Activated naive CD4-positive, alpha-beta T cell (primary cell): ENCODE measurements at places on chromosomes 1 and 21.

DNA sequence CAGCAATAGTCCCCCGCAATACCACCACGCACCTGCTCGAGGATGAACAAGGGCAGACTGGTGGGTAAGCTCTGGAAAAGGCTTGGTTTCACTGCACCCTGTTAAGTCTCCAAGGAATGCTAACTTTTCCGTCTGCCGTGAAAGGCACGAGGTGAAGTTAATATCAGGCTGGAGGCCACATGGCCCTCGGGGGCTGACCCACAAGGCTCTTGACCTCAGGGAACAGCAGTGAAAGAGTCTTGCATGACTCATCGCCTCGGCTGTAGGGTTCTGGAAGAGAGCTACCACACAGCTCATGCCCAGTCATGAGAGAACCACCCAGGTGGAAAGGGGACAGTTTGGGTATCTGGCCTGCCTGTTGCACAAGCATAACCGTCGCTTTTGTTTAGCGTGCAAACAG, 24.7 kb downstream of the SCCPDH start:
- no peak for DNase-seq

- DNase-seq = no peak
Observed at GRCh38 chr1:27536767-27537166, 46.8 kb upstream of the WASF2 start.

GRCh38 chr1:155983191-155984024, 5.1 kb upstream of the ARHGEF2 start:
- no peak for DNase-seq

DNA sequence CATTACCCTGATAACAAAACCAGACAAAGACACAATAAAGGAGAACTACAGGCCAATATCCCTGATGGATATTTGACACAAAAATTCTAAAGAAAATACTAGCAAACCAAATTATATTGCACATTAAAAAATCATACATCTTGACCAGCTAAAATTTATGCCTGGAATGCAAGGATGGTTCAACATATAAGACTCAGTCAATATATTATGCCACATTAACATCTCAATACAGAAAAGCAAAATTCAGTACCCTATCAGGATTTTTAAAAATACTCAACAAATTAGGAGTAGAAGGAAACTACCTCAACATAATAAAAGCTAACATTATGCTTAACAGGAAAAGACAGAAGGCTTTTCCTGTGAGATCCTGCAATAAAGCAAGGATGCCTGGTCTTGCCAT, 177.1 kb downstream of the MAGI3 start:
- no peak for DNase-seq

- DNase-seq = peak; percentile 29
Observed at GRCh38 chr1:241998412-241998921, 431 bp downstream of the MAP1LC3C start.

- DNase-seq = no peak
Observed at GRCh38 chr1:246213502-246213901, 293.6 kb downstream of the SMYD3 start.
